ENCODE measurements at places on chromosomes 3 and 15. TPM values are rescaled to one million over a fixed set of nuclear protein-coding genes. Genes with fewer than 3 reads are reported as not detected.

Gene SPSB4
- 5.4 TPM for polyA plus RNA-seq

DNA sequence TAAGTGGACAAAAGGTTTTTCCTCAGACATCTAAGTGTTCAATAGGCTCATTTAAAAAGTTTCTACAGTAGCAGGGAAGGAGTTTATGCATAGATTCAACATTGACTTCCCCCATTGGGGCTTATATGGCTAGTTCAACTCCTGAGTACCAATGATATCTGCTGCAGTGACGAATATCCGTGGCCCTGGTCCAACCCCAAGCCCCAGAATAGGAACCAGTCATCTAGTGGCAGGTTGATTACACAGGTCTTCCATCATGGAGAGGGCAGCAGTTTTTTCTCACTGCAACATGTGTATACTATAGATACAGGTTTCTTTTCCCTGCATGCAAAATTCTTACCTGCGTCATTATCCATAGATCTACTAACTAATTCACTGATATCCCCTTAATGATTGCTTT is 45.8 kb upstream of the KPNA4 start:
- no peak for DNase-seq

DNA sequence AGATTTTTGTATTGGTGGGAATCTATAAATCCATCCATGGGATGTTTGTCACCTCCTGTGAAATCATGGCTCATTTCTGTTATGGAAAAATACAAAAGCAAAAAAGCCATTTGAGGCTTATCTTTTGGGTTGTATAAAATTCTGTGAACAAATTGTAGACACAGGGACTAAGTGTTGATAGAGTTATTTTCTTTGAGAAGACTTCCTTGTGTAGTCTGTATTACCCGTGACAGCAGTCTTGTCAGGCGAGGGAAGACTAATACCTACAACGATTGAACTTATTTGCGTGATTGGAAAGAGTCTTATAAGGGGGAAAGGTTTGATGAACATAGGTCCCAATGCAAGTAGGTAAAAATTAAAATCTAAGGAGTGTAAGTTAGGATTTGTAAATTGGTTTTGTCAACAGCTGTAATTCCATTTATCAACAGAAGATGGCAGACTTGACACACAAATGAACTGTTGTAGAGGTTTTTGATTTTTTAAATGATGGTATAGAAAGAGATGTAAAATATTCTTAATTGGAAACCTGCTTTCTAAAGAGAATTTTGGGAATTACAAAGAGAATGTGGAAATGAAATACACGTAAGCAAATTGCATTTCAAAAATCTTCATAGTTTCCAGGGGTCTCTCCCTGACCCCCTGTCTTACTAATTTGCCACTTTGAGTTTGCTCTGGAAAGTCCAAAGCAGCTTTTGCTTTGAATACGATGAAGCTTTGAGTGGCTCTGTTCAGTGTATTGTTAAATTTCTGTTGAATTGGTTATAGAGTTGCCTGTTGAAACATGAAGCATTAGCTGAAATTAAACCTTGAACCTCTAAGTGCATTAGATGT is 33.2 kb downstream of the SLC25A26 start:
- DNase-seq: peak; percentile 58

DNA sequence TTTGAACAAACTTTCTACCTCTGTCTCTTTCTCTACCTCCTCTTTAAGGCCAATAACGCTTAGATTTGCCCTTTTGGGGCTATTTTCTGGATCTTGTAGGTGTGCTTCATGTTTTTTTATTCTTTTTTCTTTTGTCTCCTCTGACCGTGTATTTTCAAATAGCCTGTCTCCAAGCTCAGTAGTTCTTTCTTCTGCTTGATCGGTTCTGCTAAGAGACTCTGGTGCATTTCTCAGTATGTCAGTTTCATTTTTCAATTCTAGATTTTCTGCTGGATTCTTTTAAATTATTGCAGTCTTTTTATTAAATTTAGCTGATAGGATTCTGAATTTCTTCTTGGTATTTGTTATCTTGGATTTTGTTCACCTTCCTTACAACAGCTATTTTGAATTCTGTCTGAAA is 148.7 kb downstream of the RSRC1 start:
- no peak for DNase-seq

DNA sequence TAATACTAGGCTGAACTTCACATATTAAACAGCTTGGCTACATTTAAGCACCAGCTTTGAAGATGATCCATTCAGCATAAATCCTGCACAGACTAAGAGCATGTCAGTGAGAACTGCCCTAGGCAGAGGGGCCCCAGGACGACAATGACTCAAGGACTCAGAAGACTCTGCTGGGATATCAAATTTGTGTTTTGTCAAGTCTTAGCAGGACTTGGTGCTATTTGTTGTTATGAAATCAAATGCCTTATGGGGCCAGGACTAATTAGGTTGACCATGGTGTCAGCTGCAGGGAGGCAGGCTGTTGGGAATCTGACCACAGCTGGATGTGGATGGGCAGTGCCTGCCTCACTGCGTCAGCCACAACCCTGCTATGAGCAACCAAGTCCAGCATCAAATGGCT is 91.8 kb downstream of the RYR3 start:
- no peak for DNase-seq

DNA sequence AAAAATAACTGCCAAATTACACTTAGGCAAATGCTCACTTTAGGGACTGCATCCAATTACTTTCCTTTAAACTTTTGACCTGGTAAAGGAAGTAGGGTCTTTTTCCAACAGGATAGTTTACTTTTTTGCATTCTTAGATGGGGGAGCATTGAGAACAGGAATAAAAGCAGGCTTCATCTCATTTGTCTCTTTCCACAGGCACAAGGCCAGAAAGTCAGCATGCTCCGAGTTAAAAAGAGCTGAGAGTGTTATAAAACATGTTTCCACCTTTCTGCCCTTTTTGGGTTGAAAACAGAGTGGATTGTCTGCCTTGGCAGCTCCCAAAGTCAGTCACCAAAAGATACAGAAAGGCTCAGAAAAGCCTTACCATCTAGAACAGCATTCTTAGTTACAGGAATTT is 404.9 kb upstream of the ALCAM start:
- DNase-seq: peak; percentile 73

DNA sequence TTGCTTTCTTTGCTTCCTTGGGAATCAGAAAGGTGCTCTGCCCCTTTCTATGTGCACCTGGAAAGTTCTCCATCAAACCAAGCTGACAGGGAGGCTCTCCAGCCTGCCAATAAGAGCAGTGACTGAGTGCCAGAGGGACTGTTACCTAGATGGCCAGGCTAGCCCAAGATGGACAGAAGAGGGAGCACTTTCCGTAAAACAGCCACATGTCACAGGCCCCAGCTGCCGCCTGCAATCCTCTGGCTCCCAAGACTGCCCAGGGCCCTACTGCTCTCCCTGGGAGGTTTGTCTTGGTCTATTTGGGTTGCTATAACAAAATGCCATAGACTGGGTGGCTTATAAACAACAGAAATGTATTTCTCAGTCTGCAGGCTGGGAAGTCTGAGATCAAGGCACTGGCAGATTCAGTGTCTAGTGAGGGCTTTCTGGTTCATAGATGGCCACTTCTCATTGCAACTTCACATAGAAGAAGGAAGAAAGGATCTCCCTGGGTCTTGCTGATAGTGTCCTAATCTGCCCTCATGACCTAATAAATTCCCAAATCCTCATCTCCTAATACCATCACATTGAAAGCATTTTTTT is 72.3 kb downstream of the TAMM41 start:
- DNase-seq: peak; percentile 57

- DNase-seq: peak; percentile 47
These were observed 204.7 kb downstream of the TBL1XR1 start for GRCh38 chr3:176992565-176992964.

All from brain (organoid and tissue), 16 donors.